ENCODE measurements at places on chromosomes 6 and 20.

DNA sequence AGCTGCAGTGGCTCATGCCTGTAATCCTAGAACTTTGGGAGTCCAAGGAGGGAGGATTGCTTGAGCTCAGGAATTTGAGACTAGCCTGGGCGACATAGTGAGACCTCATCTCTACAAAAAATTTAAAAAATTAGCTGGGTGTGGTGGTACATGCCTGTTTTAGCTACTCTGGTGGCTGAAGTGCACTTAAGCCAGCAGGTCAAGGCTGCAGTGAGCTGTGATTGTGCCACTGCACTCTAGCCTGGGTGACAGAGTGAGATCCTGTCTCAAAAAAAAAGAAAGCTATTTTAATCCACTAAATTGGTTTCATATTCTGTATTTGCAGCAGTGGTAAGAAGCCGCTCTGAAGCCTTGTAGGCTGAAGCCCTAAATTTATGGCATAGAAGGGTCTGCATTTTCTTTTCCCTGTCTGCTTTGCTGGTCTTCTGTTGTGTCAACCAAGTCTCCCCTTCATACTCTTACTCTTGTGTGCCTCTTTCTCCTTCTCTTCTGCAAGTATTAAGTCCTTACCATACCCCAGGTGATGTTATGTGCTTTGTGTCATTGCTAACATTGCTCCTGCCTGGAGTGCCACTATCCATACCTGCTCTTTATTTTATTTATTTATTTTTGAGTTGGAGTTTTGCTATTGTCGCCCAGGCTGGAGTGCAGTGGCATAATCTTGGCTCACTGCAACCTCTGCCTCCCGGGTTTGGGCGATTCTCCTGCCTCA, 70.9 kb downstream of the MYO6 start:
- no peak for DNase-seq

DNA sequence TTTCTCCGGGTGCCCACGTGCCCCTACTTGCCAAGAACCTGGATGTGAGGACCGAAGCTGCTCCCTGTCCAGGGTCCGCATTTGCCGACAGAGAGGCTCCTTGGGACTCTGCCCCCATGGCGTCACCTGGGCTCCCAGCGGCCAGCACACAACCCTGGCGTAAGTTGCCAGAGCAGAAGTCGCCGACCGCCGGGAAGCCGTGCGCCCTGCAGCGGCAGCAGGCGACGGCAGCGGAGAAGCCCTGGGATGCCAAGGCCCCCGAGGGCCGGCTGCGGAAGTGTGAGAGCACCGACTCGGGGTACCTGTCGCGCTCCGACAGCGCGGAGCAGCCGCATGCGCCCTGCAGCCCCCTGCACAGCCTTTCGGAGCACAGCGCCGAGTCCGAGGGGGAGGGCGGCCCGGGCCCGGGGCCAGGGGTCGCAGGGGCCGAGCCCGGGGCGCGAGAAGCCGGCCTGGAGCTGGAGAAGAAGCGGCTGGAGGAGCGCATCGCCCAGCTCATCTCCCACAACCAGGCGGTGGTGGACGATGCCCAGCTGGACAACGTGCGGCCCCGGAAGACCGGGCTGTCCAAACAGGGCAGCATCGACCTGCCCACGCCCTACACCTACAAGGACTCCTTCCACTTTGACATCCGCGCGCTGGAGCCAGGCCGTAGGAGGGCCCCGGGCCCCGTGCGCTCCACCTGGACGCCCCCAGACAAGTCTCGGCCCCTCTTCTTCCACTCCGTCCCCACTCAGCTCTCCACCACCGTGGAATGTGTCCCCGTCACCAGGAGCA, 28.3 kb downstream of the ZNF831 start:
- no peak for DNase-seq

GRCh38 chr6:144314003-144314485, 28.9 kb downstream of the UTRN start:
- no peak for DNase-seq

GRCh38 chr6:125806813-125807212, 16.1 kb downstream of the NCOA7 start:
- DNase-seq: no peak

- no peak for DNase-seq
Observed at GRCh38 chr6:56318851-56319250, 71.5 kb upstream of the COL21A1 start.

- DNase-seq: no peak
Observed at GRCh38 chr6:80488190-80488589, 381.7 kb downstream of the BCKDHB start.

DNA sequence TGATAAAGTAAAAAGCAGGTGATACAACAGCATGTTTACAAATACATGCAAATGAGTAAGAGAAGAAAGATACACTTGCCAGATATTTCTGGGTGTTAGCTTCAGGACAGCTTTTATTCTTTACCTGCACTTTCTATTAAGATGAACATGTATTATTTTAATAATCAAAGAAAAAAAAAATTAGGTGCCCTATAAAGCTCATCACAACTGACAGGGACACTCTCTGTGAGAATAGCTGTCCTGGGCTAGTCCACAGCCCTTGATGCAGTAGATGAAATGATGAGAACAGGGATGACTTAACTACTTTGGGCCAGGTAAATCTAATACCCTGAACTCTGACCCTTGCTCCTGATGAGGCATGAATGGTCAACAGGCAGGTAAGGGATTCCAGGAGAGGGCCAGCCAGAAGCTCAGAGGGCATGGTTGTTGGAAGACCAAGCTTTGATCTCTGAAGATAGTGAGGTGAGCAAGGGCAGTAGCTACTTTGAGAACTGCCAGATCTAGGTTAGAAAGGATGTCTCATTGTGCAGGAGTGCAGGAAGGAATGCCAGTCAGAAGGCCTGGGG, 15.6 kb downstream of the NSFL1C start:
- no peak for DNase-seq

- no peak for DNase-seq
Observed at GRCh38 chr20:57404419-57405072, 13.3 kb downstream of the RBM38 start.

DNA sequence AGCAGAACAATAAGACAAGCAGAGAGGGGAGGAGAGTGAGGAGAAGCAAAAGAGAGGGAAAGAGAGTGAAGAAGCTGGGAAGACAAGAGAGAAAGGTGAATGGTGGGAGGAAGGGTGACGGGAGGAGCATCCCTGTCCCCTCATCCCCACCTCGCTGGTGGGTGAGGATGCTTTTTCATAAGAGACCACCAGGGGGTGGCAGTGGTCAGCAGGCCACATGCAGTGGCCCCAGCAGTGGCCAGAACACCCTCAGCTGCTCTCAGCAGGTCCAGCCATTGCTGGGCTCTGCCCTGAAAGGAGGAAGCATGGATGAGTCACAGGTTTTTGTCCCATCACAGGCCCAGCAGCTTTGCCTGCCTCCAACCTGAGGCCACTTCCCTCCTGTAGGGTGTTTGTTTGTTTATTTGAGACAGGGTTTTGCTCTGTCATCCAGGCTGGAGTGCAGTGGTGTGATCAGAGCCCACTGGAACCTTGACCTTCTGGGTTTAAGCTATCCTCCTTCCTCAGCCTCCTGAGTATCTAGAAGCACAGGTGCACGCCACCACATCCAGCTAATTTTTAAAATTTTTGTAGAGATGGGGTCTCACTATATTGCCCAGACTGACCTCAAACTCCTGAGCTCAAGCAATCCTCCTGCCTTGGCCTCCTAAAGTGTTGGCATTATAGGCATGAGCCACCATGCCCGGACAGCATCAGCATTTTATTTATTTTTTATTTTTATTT, 24.0 kb downstream of the FGD2 start:
- peak; percentile 55 for DNase-seq

GRCh38 chr6:54427396-54427937, 119.2 kb downstream of the TINAG start:
- DNase-seq: no peak

DNA sequence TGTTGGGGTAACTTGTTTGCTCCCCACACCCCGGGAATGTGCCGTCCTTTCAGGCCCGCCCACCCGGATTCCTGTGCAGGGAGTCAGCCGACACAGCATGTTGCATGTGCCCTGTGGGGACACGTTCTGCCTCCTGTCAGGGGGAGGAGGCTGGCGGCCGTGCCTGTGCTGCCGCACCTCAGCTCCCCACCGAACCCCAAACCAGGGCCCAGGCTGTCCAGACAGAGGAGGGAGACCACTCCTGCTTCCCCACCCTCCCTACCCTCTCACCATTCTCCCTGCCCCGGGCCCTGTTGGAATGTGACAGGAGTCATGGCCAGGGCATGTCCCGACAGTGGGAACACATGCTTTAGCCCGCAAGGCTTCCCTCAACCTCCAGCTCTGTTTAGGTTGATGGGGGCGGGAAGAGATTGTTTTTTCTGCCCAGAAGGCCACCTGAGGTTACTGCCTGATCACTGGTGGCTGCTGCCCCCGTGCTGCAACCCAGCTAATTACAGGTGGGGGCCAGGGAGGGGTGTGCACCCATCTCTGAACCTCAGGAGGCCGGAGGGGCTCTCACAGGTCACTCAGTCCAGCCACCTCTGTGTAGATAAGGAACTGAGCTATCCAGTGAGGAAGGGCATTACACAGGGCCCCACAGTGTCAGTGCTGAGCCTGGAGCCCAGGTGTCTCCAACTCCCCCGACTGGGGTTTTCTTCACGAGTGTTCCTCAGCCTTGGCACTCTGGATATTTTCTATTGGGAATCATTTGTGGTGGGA, 13.6 kb downstream of the LRRC73 start:
- DNase-seq: no peak

GRCh38 chr6:144595266-144595665, 310.1 kb downstream of the UTRN start:
- DNase-seq: no peak

- DNase-seq: no peak
Observed at GRCh38 chr6:117267766-117268534, 2.6 kb downstream of the VGLL2 start.
